ENCODE measurements at places on chromosomes 6 and 20.

DNA sequence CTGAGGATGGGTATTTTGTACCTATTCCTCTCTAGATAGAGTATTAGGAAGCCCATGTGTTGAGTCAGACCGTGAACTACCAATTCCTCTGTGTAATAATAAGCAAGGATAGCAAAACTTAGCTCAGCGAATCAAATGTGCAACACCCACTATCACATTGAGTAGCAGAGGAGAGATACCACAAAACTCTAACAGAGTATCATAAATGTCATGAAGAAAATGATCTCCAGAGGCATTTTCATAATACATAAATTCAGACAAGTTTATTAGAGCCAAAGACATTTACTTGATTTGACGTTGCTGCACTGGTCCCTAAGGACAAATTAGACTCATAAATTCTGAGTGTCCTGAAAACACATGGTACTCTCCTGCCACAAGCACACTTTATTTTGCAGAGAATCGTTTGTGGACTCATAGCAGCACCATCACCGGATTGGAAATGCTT lies 245.2 kb downstream of the HAO1 start:
- DNase-seq = no peak

- DNase-seq = no peak
Measured at GRCh38 chr6:16832721-16833120, 71.5 kb upstream of the ATXN1 start.

GRCh38 chr6:134406311-134406710 lies 88.4 kb upstream of the SGK1 start:
- DNase-seq = no peak

DNA sequence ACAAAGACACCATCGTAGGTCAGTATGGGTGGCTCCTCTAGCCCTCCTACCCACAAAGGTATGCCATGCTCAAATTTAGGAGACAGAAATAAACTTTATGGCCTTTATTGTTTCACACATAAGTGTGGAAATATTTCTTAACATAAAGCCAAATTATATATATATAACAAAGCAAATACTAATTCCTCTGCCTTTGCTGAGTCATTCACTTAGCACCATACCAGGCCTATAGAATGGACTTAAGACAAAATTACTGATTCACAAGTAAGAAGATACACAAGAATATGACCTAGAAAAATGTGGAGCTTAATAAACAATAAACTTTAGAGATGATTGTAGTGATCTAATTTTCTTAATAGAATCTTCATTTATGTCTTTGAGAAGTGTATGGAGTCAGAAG lies 5.2 kb downstream of the FRK start:
- no peak for DNase-seq

DNA sequence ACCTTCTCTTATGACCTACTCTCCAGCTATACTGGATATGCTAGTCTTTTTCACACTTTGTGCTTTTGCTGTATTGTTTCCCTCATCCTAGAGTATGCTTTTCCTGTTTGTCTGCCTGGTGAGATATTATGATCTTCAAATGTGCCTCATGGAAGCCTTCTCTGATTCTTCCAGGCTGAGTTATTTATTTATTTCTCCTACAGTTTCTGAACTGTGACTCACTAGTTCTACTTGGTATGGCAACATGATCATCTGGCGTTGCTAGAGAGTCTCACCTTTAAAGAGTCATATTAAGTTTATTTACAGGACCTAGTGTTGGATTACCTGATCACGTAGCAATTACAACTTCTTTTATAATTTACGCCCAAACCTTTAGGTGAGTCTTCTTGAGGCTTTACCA lies 81.2 kb upstream of the HDAC2 start:
- no peak for DNase-seq

DNA sequence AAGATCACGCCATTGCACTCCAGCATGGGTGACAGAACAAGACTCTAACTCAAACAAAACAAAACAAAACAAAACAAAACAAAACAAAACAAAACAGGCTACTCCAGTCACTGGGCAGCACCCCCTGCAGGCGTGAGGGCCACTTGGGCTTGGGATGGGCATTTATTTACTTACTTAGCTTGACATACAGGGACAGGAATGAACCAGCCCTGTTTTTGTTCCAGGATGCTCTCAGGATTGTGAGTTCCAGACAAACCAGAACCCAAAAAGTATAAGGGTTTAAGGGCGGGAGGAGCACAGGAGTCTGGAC lies 4.0 kb upstream of the PTPN1 start:
- DNase-seq = no peak

DNA sequence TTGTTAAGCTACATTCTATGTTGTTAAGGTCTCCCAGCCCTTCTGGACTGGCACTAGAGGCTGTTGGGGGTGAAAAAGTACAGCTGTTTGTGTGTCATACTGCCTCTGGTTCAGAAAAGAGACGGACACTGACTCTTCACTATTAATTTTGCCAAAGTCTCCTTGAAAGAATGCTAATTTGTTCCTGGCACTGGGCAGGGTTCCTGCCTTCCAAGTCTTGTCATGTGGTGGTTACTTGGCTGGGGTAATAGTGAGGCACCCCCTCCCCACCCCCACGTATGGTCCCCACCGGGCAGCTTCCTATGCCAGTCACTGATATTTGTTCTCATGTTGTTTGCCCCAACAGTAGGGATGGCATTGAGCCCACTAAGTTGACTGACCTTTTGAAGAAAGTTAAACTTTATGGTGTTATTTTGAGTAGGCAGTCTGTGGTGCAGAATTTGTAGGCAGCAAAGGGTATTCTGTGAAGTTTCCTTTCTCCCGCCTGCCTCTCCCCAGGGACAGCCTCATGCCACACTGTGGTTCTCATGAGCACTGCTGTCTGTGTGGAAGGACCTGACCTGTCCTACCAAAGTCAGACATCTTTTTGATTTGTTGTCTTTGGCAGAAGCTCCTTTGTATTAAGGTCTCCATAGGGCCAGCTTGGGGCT lies 8.7 kb downstream of the CDS2 start:
- DNase-seq = no peak

GRCh38 chr6:150373260-150373701 lies 4.5 kb downstream of the IYD start:
- DNase-seq = no peak

DNA sequence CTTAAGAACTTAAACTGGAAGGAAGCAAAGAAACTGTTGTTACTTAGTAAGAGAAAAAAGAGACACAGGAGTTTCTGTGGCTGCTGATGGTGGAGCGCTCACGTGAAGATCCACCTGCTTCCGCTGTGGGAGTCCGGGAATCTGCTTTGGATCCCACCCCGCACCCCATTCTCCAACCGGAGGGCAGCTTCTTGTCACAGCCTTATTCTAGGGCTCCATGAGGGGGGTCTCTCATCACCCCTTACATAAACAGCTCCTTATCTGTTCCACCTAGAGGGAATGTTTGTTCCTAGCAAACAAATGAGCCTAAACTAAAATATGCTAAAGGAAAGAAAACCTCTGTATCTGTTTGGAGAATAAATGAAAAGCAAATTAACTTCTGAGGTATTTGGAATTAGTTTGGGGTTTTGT lies 280.5 kb downstream of the QKI start:
- DNase-seq = no peak

GRCh38 chr6:109056661-109057060 lies 38.0 kb downstream of the SESN1 start:
- DNase-seq = no peak

- DNase-seq = no peak
Measured at GRCh38 chr6:157546321-157546720, 165.3 kb downstream of the ZDHHC14 start.

DNA sequence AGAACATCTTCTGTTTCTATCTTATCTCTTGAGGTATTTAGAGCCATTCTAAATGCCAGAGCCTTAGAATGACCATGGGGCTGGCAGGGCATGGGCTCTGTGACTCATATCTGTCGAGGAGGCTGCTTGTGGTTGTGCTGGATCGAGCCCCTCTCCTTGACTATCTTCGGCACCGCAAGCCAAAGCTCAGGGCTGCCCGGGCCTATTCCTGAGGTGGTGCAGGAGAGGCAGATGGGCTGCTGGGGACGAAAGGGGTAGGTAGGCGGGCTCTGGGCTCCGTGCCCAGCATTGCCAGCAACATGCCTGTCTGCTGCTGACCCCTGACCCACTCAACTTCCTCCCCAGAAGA lies 89.9 kb downstream of the NOL4L start:
- DNase-seq = no peak

GRCh38 chr6:43798688-43799444 lies 28.9 kb downstream of the VEGFA start:
- no peak for DNase-seq

DNA sequence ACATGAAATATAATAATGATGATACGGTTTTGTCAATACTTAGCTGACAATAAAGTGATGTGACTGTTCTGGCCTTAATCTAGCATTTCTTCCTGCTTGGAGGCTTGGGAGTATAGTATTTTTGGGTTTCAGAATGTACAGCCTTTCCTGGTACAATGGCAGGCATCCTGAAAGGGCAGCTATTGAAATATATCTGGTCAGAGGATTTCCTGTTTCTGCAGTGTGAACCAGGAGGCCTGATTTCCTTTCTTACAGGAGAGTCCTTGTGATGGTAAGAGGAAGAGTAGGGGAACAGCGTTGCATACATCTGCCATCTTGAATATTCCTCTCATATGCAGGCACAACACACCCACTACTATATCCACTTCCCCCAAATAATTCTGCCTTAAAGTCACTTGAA lies 93.7 kb downstream of the MYO6 start:
- DNase-seq = no peak

DNA sequence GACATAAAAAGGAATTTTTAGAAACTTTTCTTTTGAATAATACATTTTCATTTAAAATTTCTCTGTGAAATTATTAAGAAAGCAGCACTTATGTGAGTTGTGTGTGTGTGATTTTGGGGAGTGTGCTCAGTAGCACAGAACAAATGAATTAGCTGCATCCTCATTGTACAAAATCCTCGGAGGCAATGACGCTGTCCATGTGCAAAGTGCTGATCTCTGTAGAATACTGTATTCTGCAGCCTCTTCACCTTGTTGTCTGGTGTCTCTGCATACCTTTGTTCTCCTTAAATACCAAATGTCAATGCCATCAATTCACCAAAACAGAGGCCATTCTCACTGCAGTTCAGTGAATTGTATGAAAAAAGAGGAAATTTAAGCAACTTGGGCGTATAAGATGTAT lies 838.4 kb downstream of the QKI start:
- DNase-seq = no peak

- DNase-seq = peak; percentile 53
Measured at GRCh38 chr6:110180228-110181008, at the start of gene CDC40. Gene CDC40 (plus strand): TSS chr6:110180427. CDS start chr6:110180445, 18 bp downstream.

GRCh38 chr6:124561635-124562130 lies 400.6 kb upstream of the RNF217 start:
- no peak for DNase-seq

DNA sequence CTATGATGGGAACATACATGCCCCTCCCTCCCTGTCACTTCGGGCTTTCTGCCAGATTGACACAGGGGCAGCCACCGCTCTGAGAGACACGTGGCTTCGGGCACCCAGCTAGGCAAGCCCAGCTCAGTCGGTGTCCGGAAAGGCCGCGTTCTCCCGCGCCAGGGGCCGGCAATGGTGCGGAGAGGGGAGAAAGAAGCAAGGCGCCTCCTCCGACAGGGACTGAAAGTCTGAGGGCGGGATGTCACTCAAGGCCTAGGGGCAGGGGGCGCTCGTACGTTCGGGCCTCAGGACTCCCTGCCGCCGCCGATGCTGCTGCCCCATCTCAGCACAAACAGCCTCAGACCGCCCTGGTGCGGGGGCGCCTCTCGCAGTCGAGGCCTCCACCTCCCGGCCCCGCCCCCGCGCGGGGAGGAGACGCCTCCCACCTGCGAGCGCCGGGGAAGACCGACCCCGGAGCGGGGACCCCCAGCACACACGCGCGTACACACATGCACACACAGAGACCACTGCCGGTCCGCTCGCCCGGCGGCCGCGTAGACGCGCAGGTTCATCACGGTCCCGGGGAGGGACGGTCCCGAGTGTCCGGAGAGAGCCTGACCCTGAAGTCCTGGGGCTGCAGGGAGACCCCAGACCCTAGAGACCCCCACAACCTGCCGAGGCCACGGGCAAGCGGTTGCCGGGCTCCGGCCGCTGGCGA lies 1.9 kb downstream of the GRM4 start:
- peak; percentile 27 for DNase-seq

- no peak for DNase-seq
Measured at GRCh38 chr6:112214739-112215269, 39.6 kb downstream of the LAMA4 start.

DNA sequence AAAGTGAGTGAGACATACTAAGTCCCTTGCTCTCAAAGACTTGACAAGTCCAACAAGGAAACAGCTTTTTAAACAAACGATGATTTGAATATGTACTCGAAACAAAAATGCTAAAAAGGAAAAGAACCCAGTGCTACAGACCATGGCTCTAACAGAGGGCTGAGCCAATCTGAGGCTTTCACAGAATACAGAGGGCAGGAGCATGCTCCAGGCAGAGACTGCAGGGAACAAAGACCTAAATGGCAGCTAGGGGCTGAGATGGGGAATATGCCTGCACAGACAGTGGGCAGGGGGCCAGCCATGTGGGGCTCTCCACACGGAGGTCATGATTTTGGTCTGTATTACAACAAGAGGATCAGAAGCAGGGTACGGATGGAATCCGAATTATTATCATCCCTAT lies 31.1 kb upstream of the C6orf118 start:
- no peak for DNase-seq

DNA sequence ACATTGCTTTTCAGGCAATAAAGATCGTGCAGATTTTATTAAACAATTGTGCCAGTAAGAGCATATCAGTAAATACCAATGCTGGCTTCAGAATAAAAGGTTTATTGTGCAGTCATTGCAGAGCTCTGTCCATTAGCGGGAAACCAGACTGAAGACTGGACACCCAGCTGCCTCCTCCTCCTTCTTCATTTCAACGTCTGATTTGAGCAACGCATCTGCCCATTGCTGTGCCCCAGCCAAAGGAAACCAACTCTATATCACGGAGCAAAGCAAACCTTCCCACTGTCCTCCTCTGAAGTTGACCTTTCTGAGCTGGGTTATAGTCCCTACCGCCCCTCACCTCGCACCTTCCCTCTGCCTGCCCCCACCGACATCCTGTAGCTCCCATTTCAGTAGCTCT lies 80.8 kb downstream of the SLC22A23 start:
- no peak for DNase-seq

GRCh38 chr6:82259389-82259788 lies 11.8 kb upstream of the IBTK start:
- no peak for DNase-seq

GRCh38 chr20:1766731-1767130 lies 109.2 kb upstream of the SIRPG start:
- no peak for DNase-seq

DNA sequence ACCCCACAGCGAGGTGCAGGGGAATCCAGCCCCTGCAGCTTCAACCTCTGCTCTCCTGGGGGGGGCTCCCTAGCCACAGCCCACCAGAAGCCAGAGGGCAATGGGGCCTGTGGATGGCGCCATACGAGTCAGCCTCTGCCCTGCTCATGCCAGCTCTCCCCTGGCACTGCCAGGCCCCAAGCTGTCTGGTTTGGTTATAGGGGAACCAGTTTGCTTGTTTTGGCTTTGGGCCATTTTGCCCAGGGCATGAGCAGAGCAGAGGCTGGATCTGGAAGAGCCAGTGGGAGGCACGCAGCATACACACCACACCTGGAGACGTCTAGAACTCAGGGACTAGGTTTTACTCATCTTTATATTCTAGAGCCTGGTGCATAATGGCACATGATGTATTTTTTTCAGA lies 66.7 kb upstream of the SLC22A16 start:
- no peak for DNase-seq

- DNase-seq = no peak
Measured at GRCh38 chr6:119259027-119259426, 90.5 kb downstream of the MAN1A1 start.
